ENCODE measurements at places on chromosomes 5 and 9.
A peak's percentile ranks its signal among the peaks of the same experiment; 100 is the strongest.

DNA sequence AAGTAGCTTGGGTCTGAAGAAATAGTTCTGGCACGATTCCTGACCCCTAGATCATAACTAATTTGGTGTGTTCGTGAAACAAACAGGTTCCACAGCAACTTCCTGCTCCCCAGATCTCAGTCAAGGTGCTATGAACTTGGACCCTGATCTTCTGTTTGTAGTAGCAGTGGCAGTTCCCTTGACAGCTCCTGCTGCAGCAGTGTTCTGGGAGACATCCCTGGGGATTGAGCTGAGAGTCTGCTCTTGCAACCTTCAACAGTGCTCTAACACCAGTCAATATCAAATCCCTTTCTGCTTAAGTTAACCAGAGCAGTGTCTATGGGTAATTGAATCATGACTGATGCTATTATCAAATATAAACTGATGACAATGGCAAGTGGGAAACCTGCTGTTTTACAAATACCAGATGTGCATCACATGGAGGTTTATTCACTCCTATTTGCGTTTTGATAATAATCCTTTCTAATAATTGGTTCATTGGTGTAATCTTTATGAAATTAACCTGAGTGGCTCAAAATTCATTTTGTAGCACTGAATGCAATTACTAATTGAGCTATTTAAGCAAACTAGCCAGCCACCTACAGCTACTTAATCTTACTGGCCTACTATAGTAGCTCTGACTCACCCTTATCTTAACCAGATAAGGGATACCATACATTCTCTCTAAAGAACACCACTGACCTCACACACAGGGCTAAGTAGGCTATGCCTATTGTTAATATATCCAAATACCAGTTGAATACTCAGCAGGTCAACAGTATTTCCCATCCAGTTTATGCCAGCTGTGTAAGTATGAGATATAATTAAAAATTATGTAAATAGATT lies 21.9 kb downstream of the KDM4C start:
- DNase-seq: no peak

DNA sequence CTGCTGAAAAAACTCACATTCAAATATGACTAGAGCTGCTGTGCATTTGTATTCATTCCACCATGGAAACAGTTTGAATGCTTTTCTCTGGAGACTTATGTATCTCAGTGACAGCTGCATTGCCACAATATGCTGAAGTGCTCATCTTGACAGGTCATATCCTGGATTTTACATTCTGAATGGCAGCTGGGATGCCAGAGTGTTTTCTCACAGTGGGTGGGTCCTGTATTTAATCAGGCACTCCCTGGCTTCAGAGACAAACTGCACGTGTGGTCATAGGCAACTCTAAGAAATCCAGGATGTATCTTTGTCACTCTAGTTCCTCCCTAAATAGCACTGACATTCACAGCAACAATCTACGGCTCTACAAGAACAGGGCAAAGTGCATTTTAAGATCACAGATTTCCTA lies 75.6 kb downstream of the ST8SIA4 start:
- no peak for DNase-seq

- DNase-seq: no peak
Observed at GRCh38 chr9:129102791-129103594, 7.6 kb downstream of the CRAT start.

GRCh38 chr5:143558048-143558447 lies 154.6 kb upstream of the NR3C1 start:
- DNase-seq: no peak

DNA sequence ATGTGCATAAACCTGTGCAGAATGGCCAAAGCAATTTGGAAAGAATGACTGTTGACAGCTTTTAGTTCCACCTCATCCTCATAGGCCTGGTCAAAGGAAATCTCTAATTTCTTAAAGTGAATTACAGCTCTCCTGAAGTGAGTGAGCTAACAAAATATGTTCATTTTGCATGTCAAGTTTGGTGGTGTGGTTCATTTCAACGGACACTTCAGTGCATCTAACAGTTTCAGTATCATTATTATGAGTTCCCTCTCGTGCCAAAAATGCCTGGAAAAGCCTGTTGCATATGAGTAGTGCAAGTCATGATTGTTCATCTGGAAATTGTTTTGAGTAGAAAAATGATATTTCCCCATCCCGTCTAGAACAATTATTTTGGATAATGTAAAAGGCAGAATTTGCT lies 53.2 kb upstream of the HMHB1 start:
- DNase-seq: no peak

GRCh38 chr9:121242219-121242958 lies 25.6 kb upstream of the GSN start:
- DNase-seq: no peak

DNA sequence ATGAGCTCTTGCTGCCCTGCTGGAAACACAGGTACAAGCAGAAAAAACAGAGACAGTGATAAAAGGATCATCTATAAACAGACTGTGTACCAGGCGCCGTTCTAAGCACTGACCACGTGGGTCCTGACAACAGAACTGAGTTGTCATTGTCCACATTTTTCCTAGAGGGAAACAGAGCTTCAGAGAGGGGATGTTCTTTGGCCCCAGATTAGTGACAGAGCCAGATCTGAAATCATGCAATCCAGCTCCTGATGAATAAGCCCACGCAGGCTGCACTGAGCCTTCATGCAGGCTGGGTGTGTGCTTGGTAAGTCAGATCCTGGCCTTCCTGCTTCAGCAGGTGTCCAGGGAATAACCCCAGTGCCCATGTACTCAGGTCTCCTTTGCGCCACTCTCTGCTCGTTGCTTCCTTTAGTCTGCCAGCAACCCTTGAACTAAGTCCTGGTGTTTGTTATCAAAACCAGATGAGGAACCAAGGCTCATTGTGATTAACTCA lies 22.8 kb upstream of the TCF7 start:
- no peak for DNase-seq

- no peak for DNase-seq
Observed at GRCh38 chr5:154141745-154142221, 48.8 kb upstream of the GALNT10 start.

DNA sequence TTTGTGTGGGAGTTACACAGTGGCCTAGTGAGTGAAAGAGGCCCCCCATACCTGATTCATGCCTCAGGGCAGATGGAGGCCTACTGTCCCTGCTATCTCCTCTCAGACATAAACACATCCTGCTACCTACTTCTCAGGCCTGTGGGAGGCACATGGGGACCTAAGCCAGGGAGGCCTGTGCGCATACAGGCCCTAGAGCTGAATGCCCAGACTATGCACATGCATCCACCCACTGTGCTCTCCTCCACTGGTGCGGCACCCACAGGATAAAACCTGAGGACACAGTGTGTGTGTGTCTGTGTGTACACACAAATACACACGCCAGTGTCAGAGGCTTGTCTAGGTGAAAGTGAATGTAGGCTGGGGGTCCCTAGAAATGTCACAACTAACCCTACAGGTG lies 1.4 kb downstream of the PAX5 start:
- no peak for DNase-seq

GRCh38 chr9:5269249-5269715 lies 35.2 kb downstream of the RLN2 start:
- no peak for DNase-seq

- DNase-seq: peak; percentile 61
Observed at GRCh38 chr9:112332977-112333638, at the start of gene PTBP3. Gene PTBP3 (minus strand): TSS chr9:112333619. CDS start chr9:112297865, 35,754 bp downstream.

GRCh38 chr5:115920171-115920725 lies 42.0 kb upstream of the LVRN start:
- no peak for DNase-seq

GRCh38 chr5:168613996-168614395 lies 34.8 kb upstream of the PANK3 start:
- DNase-seq: no peak

DNA sequence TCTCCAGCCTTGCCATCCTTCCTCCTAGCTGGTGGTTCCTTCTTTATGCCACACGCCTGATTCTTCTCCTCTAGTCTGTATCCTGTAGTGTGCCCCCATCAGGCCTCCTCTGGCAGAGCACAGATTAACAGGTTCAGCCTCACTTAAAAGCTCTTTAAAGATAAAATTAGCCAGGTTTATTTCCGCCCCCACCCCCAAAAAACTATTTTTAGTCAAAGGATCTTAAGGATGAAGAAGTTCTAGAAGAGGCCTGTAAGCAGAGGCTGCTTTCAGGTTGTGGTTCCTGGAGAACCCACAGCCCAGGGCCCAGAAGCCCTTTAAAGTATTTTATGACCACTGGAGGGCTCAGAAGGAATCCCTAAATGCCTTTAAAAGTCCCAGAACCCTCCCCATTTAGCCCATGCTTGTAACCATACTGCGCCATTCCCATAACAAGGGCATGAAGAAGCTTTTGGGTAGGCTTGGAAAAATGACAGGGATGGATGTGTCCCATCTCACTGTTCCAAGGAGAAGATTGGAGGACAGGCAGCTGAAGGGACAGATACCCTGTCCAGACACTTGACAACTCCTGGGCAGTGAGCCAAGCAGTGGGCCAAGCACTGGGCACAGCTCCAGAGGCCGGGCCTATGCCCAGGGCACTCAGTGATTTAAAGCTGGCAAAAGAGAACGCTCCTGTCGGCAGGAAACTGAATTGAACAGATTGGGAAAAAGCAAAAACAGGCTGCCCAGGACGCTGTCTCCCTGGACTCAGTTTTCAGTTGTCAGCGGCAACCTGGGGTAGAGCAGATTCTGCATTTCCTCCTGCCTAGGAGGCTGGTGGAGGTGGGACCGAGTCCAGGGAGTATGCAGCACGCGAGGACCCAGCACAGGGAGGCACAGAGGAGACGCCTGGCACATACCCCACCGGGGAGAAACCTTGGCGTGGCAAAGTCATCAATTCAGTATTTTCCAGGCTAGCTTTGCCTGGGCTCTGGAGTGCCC lies 106.3 kb upstream of the SSBP2 start:
- DNase-seq: no peak

- DNase-seq: no peak
Observed at GRCh38 chr9:104911032-104911607, 16.8 kb downstream of the ABCA1 start.

GRCh38 chr9:83505282-83505681 lies 32.9 kb downstream of the FRMD3 start:
- no peak for DNase-seq

GRCh38 chr9:132143359-132143758 lies 18.5 kb upstream of the NTNG2 start:
- DNase-seq: no peak

GRCh38 chr9:69671879-69672595 lies at the start of gene APBA1:
Gene APBA1 (minus strand): TSS chr9:69672371.
- no peak for DNase-seq

Data from stimulated activated CD8-positive, alpha-beta memory T cell treated with anti-CD3 and anti-CD28 coated beads, Interleukin-2, amount 100 ng/mL, for 1 hour (primary cell).